Posterior vena cava (tissue), 2 donors: ENCODE measurements at places on chromosomes 1 and 21.

- no peak for DNase-seq
Measured at GRCh38 chr1:8674912-8675311, 142.5 kb downstream of the RERE start.

DNA sequence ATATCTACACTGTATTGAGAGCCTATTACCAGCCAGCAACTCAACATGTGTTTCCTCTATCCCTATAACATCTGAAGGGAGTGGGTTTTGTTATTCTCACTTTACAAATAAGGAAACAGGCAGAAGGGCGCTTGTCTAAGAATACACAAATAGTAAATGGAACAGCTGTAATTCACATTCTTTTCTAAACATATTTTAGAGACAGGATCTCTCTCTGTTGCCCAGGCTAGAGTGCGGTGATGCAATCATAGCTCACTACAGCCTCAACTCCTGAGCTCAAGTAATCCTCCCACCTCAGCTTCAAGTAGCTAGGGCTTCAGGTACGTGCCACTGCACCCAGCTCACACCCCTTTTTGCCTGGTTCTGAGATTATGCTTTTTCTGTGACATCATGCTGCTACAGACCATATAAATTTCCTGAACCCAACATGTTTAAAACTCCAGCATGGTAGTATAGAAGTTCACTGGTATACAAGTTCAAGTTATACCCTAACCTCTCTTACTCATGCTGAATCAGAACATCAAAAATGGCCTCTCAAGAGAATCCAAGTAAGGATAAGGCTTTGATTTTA, 8.6 kb upstream of the TACSTD2 start:
- DNase-seq = no peak

GRCh38 chr1:206590025-206590758, 22.1 kb downstream of the EIF2D start:
- DNase-seq = no peak

DNA sequence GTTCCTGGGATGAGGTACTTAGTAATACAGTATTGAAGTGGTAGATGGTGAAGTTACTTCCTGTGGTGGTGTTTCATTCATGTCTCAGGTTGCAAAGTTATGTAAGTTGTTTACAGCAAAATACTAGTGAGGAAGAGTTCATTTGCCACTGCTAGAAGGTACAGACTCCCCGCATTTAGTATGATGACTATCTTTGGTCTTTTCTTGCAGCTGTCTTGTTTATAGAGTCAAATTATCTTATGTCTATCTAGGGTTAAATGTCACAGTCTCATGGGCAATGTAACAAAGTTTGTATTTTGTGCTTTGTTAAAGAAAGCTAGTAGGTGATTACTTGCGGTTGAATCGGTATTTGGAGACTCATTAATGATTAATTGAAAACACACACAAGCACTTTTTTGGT, 50.2 kb downstream of the LRRC8D start:
- DNase-seq = no peak

DNA sequence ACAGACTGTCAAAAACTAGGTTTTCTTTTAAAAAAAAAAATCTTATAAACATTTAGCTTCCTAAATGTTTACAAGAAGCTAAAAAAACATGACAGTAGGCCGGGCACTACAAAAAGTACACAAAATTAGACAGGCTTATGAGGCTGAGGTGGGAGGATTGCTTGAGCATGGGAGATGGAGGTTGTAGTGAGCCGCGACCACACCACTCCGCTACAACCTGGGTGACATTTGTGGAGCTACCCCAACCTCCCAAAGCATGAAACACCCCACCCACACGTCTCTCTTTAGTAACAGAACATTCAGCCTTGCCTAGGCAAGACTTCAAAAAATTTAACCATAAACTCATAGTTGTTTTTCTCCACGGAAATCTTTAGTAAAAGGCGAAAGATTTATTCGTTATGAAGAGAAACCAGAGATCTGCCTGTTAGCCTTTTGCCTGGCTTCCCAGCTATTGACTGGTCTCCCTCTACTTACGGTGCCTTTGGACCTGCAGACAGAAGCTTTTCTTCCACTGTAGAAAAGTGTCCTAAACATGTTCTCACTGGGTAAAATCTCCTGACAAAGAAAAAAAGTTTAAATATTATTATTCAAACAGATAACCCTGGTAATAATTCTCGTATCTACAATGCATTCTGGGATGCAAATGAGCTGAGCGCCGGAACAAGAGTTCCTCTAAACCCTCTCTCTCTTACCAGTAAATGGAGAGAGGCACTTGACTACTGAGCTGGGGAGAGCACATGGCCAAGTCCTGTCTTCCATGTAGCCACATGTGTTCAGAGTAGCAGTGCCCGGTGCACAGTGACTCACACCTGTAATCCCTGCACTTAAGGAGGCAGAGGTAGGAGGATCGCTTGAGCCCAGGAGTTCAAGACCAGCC, 9.2 kb downstream of the RNU5D-1 start:
- DNase-seq = peak; percentile 88

- no peak for DNase-seq
Measured at GRCh38 chr1:186220067-186220466, 155.0 kb downstream of the TPR start.

DNA sequence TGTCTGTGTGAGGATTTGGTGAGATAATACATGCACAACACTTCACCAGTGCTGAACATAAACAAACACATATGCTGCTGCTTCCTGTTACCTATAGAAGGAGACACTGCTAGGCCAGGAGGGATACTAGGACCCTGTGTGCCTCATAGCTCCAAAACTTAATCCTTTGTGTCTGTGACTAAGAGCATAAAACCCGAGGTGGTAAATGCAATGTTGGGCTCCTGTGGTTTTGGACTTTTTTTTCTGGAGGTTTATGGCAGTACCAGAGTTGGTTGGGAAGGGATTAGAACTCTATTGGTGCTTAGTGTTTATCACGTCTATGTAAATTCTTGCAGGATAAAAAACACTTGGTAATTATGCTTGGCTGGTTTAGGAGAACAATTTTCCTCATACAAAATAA, 122.9 kb downstream of the NUF2 start:
- no peak for DNase-seq

- DNase-seq = no peak
Measured at GRCh38 chr1:81115422-81115821, 685.3 kb upstream of the ADGRL2 start.

DNA sequence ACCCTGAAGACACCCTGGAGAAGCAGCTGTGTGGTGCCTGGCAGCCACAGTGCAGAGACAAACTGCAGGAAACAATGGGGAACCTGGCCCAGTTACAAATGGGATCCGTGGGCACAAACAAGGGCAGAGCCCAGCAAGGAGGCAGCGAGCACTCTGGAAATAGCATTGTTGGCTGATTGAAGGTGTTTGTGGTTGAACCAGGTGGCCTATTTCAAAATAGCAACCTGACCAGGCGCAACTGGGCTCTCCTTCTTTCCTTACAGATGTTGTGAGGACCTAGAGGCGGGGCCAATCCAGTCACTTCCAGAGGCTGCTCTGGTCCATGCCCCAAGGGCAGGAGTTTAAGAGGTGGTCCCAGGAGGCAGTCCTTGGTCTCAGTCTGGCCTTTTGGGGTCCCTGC, 21.7 kb upstream of the ZBTB21 start:
- no peak for DNase-seq

DNA sequence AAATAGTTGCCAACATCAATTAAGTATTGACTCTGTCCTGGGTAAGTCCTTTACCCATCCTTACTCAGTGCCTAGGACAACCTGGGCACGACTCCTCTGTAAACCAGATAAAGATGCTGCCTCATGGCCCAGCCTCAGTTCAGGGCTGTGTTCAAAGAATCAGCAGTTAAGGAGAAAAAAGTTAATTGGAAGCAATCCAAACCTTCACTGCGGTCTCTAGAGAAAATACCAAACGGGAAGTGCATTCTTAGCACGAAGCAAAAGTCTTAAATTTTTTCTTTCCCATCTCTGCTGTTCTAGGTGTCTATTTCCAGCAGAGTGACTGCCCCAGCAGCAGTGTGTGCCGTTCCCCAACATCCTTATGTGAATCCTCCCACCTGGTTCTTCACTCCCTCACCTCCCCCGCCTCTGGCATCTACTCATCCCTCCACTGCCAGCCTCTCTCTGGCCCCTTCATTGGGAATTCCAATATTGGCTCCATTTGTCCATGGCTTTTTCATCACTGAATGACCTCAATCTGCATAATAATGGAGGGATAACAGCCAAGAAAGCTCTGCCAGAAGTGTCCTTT, 23.2 kb downstream of the KANK4 start:
- no peak for DNase-seq

- no peak for DNase-seq
Measured at GRCh38 chr1:229822026-229822425, 196.0 kb downstream of the URB2 start.

GRCh38 chr1:199205740-199206441, 567.1 kb downstream of the PTPRC start:
- DNase-seq = no peak

DNA sequence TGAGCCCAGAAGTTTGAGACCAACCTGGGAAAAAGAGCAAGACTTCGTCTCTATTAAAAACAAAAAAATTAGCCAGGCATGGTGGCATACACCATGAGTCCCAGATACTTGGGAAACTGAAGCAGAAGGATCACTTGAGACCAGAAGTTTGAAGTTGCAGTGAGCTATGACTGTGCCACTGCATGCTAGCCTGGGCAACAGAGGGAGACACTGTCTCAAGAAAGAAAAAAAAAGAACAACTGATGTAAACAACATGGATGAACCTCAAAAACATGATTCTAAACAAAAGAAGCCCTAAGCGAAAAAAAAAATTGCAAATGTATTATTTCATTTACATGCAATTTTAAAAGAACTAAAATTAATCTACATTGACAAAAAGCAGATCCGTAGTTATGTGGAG, 9.0 kb downstream of the LRRC40 start:
- no peak for DNase-seq

DNA sequence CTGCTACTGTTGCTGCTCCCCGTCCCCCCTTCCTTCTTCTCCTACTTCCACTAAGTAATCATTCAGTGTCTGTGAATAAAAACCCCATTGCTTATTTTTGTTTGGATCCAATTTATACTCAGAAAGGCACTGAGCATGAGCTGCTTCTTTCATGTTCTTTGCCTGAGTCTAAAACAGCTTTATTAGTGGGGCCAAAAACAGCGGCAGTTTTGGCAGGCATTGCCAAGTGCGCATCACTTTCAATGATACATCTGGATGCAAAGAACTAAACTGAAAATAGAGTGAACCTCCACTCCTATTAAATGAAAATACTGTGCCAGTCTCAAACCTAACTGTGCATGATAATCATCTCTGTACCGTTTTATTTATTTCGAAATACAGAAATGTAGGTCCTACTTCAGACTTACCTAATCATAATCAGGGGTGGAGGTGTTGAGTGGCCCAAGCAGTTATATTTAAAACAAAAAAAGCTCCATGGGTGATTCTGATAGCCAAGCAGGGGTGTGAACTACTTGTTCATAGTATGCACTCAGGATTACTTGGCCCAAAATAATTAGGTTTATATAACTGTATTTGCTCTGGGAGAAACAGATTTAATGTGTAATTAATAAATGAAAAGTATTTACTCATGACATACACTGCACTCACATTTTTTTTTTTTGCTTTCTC, 48.4 kb downstream of the NEK7 start:
- no peak for DNase-seq

DNA sequence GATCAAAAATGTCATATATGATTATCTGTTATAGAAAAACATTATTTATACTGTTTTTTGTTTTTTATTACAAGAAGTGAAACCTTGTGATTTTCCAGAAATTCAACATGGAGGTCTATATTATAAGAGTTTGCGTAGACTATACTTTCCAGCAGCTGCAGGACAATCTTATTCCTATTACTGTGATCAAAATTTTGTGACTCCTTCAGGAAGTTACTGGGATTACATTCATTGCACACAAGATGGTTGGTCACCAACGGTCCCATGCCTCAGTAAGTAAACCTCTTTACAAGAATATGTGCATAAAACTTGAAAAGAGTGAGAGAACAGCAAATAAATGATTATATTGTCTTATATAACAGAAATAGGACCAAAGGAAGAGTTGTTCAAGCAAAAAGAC, 14.5 kb downstream of the CFHR4 start:
- no peak for DNase-seq

DNA sequence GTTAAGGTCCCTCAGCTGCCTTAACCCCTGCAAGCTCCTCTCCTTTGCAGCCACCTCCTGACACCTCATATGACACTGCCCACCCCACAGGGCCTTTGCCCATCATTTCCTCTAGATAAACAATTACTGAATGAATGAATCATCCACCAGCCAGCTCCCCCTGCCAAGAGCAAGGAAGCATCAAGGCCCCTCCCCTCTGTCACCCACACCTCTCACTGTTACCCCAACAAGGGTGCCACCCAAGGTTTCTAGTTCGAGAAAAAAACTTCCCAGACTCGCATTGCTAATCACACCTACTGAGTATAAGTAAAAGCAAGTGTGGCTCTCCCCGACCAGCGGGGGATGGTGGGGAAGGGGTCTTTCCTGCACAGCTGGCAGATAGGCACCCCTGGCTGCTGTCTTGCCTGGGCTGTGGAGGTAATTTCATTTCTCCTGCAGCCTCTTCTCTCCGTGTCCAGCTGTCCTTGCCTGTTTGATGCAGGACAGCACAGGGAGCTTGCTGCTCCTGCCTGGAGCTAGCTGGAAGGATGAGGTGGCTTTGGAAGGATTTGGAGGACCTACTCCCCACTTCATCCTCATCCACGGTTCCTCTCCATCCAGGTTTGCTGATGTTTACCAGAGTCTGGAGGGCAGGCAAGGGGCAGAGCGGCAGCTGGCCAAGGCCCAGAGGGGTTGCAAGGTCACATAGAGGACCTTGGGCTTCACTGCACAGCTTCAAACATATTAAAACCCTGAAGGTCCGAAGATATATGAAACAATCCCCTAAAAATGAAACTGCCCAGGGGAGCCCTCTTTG, 33.1 kb upstream of the LBR start:
- peak; percentile 64 for DNase-seq

GRCh38 chr1:63807046-63807445, 33.2 kb downstream of the ROR1 start:
- DNase-seq = no peak

DNA sequence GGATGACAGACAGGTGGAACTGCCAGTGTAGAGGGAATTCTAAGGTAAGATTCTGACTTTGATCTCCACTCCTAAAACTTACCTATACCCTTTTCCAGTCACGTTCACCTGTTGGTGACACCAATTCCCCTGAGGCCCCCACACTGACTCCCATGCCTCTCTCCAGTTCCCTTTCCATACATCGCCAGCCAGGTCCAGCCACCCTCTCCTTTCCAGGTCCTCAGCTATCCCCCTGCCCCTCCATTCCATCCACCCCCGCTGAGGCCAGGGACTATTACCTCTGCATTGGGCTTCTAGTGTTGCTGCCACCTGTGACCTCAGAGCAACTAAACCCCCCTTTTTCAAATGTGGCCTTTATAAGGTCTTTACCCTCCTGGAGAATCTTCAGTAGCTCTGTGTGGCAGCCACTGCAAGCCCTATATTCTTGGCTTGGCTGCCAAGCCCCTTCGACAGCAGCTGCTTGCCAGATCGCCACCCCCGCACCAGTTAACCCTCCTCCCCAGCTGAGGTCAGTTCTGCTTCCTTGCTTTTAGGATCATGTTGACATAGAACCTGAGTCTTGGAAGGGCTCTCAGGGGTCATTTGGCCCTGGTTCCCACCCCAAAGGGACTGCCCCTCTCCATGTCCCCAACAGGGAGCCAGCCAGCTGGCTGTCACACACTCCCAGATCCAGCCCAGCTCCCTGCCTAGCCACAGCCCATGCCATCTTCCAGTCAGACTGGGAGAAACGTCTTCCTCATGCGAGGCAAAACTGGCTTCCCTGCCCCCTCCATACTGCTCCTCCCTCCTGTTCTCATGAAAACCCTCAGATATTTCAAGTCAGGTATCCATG, 14.7 kb downstream of the CSF1 start:
- DNase-seq = no peak

- DNase-seq = no peak
Measured at GRCh38 chr1:205373022-205373797, 16.5 kb upstream of the KLHDC8A start.

- DNase-seq = no peak
Measured at GRCh38 chr1:211643324-211644212, 31.9 kb downstream of the NEK2 start.
